ENCODE measurements at places on chromosomes 5 and 9. TPM values are rescaled to one million over a fixed set of nuclear protein-coding genes. Genes with fewer than 3 reads are reported as not detected.

Gene PSMD5
- total RNA-seq: 22.9 TPM

Gene SLC25A2
- 0.30 TPM for total RNA-seq

Gene PRR7
- 6.2 TPM for total RNA-seq

Gene ARHGEF37
- total RNA-seq: 0.30 TPM

Gene CAVIN4
- 2.4 TPM for total RNA-seq

Gene SEMA5A
- total RNA-seq: 19.3 TPM

Gene ZNG1A
- 20.5 TPM for total RNA-seq

Gene DDX4
- not detected for total RNA-seq

Gene PDE6A
- not detected for total RNA-seq

Gene SLC4A9
- total RNA-seq: not detected

Gene RCL1
- 17.4 TPM for total RNA-seq

Gene CSF1R
- 0.89 TPM for total RNA-seq

Gene PCDHGA7
- total RNA-seq: 4.2 TPM

Gene PDCD1LG2
- total RNA-seq: 8.3 TPM

Gene PTAR1
- 99.5 TPM for total RNA-seq

Gene PIP5KL1
- total RNA-seq: 2.3 TPM

Gene BDP1
- 32.0 TPM for total RNA-seq

Gene CATSPER3
- not detected for total RNA-seq

Gene FOXD1
- total RNA-seq: 10.7 TPM

Gene FOXI1
- not detected for total RNA-seq

Gene DNAH5
- 1.1 TPM for total RNA-seq

Gene NFIL3
- 17.0 TPM for total RNA-seq

Gene CER1
- not detected for total RNA-seq

Gene DMRT2
- 1.7 TPM for total RNA-seq

Gene ZDHHC11B
- not detected for total RNA-seq

Gene ZBTB26
- 4.5 TPM for total RNA-seq

Gene GZMA
- total RNA-seq: not detected

Gene OLFM1
- 2.9 TPM for total RNA-seq

Gene EPB41L4A
- total RNA-seq: 3.2 TPM

Gene ITK
- total RNA-seq: not detected

Gene EIF4E1B
- not detected for total RNA-seq

Gene AGXT2
- total RNA-seq: not detected

Gene TMEM161B
- 17.1 TPM for total RNA-seq

Gene C9orf57
- not detected for total RNA-seq

Gene SERF1A
- total RNA-seq: 2.8 TPM

Gene SLC6A19
- not detected for total RNA-seq

Gene TRIM14
- 8.0 TPM for total RNA-seq

Gene IL13
- not detected for total RNA-seq

Gene ARL14EPL
- not detected for total RNA-seq

Gene ZNF462
- total RNA-seq: 17.2 TPM

Gene CCNO
- total RNA-seq: not detected

Gene PCDHB10
- 0.42 TPM for total RNA-seq

Gene CDX1
- not detected for total RNA-seq

Gene TLE1
- total RNA-seq: 30.6 TPM

Gene SLC27A4
- total RNA-seq: 22.0 TPM

Gene GABRA6
- total RNA-seq: not detected

Gene IFNA13
- total RNA-seq: not detected

Gene WDR31
- total RNA-seq: 2.1 TPM

Gene TCF7
- total RNA-seq: 0.09 TPM

Gene PCDHB9
- 0.18 TPM for total RNA-seq

Gene NRARP
- 0.30 TPM for total RNA-seq

Gene CDHR2
- total RNA-seq: 0.05 TPM

Gene PFN3
- not detected for total RNA-seq

Gene PTPRD
- 34.7 TPM for total RNA-seq

Gene GAS1
- 12.1 TPM for total RNA-seq

Gene GRIA1
- 0.59 TPM for total RNA-seq
